ENCODE measurements at places on chromosomes 11 and 22.

DNA sequence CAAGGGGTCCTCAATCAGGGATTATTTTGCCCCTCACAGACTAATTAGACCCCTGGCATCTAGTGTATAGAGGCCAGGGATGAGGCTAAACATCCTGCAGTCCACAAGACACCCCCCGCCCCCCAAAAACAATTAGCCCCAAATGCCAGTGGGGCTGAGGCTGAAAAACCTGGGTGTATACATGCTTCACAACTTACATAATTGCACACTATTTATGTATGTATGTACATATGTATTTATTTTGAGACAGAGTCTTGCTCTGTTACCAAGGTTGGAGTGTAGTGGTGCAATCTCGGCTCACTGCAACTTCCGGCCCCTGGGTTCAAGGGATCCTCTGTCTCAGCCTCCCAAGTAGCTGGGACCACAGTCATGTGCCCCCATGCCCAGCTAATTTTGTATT is 28.8 kb upstream of the SHANK2 start:
- no peak for DNase-seq

DNA sequence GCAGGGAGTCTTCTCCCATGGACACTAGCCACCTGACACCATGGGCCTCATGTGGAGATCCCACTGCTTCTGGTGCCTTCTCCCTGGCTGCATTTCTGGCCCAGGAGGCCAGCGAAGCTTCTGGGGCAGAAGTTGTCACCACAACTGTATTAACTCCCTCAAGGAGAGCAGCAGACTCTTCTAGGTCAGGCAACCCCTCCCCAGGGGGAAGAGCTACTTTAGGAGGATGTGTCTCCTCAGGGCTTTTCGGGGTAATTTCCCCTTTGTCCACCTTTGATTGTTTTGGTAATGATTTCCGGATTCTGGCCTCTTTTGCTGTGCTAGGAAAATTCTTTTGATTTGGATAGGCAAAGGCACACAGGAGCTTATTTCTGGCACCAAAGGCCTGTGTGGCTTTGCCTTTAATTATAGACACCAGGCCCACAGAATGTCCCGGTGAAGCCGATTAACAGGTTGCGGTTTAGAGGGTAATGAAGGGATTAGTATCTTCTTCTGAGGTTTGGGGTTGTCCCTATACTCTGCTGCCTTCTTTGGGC is 8.9 kb upstream of the UCP2 start:
- DNase-seq: no peak

DNA sequence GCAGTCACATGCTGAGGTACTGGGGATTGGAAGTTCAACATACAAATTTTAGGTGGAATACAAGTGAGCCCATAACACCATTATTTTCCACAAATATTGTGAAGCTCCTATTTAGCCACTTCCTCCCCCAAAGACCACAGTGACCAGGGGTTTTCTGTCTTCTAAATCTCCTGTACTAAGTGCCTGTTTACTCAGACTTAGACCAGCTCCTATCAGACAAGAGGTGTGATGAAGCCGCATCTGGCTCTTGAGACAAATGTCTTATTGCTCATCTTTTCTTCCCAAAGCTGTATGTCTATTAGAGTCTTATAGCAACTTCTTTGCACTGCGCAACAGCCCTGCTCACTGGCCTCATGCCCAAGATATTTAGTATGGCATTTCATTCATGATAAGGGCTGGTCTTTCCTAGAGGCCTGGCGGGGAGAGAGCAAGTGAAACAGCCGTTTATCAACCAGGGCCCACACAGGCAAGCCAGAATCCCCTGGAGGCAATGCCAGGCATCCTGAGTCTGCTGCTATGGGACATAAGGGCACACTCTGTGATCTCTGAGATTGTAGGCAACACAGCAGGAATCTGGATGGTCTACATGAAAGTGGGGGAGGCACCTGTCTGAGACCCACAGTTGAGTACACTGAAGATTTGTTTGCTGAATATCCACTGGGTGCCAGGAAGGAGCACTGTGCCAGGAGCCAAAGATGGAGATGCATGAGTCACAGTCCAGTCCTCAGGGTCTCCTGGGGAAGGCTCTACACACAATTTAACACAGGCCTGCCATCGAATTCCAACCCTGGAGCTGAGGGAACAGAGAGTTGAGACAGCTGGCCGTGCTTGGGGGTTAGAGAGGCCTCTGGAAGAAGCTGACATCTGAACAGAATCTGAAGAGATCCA is 78.5 kb upstream of the NCAM1 start:
- no peak for DNase-seq

DNA sequence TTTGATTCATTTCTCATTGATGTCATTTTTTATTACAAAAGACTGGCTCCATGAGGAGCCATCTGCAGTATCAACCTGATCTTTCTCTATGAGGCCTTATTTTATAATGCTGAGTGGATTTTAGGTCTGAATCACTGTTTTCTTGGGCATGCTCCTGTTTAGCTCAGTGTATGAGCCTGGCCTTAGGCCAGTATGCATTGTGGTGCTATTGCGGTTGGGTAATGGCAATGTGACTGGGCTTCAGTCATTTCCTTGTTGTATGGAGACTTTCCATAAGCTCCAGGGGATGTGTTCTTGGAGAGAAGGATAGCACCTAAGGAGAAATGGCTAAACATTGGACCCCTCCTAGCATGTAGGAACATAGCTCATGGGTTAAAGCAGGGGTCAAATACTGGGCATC is 293.2 kb downstream of the NELL1 start:
- no peak for DNase-seq

DNA sequence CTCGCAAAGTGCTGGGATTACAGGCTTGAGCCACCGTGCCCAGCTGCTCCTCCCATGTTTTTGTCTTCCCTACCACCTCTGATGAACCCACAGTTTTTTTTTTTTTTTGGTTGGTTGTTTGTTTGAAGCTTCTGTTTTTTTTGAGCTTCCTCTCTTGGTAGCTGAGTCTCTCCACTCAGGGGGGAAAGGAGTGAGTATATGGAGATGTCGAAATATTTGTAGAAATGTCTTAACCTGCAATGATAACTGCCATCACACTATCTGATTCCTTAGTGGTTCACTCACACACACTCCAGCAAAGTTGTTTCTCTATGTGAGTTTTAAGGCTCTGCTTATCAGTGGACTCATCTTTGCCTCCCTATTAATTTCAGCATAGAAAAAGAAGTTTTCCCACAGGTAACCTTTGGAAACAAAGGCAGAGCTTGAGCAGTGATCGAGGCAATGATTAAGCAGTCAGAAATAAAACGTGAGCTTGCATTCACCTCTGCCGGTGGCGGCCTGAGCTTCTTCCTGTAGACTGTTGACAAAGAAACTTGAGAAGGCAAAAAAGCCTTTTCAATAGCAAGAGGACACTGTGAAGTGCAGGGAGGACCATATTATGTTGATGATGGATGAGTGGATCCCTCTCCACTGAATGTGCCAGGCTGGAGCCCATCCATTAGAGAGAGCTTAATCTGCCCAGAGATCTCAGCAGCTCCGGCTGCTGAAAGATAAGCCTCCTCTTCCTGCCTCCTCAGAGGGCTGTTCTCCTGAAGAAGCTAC is 29.0 kb upstream of the RASSF10 start:
- DNase-seq: no peak

DNA sequence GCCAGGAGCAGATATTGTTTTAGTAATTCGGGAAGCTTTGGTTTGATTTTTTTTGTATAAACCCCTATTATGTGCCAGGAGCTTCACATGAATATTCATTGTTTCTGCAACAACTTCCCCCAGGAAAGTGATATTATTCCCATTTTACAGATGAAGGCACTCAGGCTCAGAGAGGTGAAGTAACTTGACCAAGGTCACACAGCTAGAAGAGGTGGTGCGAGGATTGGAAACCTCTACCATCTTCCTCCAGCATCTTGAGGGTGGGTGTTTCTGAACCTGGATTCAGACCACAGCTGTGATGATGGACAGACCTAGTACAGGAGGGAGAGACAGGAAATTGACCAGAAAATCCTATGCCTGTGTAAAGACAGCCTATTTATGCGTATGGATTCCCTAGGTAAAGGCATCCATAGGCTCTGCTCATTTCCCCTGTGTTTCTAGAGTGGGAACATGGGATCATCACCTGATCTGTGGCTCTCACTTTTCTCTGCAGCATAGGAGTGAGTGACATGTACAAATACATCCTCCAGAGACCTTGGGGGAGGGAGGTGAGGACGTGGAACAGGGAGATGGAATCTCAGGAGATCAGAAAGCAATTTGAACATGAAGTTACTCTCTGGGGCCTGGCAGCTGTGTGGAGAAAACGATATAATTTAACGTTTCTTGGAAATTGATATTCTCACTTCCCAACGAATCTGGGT is 81.4 kb downstream of the TSPAN18 start:
- no peak for DNase-seq

DNA sequence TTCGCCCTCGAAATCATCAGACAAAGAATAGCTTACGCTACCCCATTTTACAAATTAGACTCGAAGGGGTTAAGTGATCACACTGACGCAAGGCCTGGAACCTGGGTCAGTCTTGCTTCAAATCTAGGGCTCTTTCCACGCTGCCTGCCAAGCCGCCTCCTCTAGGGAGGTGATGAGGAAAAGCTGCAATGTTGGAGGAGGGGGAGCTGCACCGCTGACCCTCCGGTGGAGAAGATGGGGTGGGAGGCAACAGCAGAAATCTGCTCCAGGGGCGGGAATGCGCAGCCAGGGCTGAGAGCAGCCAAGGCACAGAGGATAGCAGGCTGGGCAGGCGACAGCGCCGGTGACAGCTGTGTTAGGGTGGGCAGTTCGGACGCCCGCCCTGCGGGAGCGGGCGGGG is 595 bp downstream of the SYVN1 start:
- no peak for DNase-seq

GRCh38 chr11:86923999-86924766 is 31.0 kb downstream of the FZD4 start:
- DNase-seq: no peak

GRCh38 chr11:11409901-11410300 is 56.9 kb upstream of the CSNK2A3 start:
- no peak for DNase-seq

- no peak for DNase-seq
Observed at GRCh38 chr22:32920734-32921133, 119.2 kb downstream of the TIMP3 start.

- DNase-seq: no peak
Observed at GRCh38 chr11:6719576-6719975, 36.4 kb upstream of the MRPL17 start.

DNA sequence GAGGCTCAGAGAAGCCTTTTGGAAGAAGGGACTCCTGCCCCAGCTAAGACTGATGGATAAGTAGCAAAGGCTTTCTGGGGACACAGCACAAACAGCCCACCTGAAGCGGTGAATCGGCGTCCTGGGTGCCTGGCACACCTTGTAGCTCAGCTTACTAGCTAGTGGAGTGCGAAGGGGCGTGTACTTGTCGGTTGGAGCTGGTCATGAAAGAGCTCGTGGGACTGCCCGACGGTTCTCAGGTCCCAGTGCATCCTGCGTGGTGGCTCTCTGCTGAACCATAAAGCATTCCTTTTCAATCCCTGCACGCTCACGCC is 690 bp upstream of the UVRAG start:
- no peak for DNase-seq

DNA sequence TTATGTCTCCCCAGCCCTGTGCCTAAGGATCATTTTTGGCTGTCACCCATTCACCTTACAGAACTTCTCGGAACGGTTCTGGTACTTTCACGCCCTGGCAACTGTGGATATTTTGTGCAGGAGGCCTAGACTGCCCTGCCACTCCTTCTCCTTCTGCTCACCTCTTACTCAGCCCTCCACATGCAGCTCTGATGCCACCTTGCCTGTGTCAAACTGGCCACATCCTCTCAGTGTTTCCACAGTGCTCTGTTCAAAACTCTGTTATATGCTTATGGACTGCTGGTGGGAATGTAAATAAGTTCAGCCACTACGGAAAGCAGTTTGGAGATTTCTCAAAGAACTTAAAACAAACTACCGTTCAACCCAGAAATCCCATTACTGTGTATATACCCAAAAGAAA is 100.8 kb upstream of the MTMR2 start:
- DNase-seq: no peak

DNA sequence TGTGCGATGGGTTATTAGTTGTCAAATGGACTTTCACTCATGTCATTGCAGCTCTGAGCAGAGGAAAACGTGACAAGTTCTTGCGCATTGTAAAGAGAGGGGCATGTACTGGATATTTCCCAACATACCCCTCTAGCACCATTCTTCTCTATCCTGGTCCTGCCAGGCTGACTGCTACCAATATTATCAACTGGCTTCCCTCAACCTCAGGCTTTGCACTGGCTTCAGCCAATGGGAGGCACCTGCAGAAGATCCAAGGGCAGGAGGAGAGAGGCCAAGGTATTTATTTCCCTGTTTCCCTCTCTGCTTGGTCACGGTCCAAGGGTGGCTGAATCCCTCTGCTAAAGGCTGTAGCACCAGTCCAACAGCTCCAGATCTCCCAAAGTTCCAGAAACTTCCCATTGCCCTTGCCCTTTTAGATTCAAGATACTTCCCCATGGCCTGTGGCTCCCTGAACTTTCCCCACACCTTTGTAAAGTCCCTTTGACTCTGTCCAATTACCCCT is 175.6 kb upstream of the NECTIN1 start:
- DNase-seq: no peak

GRCh38 chr22:33426451-33426850 is 368.3 kb upstream of the SYN3 start:
- DNase-seq: no peak

GRCh38 chr11:67613960-67614715 is 7.4 kb downstream of the NDUFV1 start:
- peak; percentile 92 for DNase-seq

Measured in RPMI8226 (cell line).